ENCODE measurements at places on chromosomes 1 and 21.

- peak; percentile 53 for DNase-seq
Observed at GRCh38 chr1:179081687-179082332, at the start of gene TOR3A. Gene TOR3A (plus strand): TSS chr1:179082070. CDS start chr1:179082129, 59 bp downstream.

DNA sequence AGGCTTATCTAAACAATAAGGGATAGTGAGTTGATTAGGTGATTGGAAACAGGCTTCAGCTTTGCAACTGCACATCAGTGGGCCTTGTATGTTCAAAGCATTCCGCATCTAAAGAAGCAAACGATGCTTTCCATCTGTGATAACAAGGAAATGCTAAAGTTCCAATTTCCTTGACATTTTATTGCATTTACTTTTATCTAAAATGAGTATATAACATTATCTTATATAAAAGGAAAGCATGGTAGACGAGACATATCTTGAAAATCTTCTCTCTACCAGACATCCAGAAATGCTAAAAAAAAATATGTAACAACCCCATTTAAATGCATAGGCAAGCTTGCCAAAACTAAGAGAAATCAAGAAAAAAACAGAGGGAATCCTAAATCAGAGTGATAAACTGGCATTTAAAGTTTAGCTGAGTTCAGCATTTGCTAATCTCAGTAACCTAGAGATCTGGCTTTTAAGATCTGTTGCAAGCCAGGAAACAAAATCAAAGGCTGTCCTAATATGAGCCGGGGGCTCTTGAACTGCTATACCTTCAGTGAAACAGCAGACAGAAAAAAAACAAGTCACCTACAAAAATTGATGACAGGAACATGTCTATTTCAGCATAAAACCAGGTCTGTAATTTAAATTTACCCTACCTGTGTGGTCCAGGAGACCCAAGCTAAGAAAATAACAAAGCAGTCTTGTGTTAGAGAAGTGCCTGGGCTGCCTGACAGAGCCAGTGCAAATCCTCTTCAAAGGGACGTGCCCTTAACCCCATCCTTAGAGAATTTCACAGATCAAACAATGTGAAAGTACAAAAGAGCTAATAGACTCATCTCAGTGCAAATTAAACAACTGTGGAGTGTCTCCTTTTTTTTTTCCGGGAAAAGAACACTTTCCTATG lies 3.1 kb upstream of the RGS13 start:
- no peak for DNase-seq

DNA sequence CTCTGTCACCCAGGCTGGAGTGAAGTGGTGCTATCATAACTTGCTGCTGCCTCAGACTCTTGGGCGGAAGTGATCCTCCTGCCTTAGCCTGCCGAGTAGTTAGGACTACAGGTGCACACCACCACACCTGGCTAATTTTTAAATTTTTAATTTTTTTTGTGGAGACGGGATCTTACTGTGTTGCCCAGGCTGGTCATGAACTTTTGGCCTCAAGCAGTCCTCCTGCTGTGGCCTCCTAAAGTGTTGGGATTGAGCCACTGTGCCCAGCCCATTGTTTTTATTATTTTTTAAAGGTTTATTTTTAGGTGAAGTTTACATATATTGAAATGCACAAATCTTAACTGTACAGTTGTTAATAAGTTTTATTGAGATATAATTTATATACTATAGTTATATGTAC lies 3.2 kb downstream of the MTF2 start:
- DNase-seq = no peak

DNA sequence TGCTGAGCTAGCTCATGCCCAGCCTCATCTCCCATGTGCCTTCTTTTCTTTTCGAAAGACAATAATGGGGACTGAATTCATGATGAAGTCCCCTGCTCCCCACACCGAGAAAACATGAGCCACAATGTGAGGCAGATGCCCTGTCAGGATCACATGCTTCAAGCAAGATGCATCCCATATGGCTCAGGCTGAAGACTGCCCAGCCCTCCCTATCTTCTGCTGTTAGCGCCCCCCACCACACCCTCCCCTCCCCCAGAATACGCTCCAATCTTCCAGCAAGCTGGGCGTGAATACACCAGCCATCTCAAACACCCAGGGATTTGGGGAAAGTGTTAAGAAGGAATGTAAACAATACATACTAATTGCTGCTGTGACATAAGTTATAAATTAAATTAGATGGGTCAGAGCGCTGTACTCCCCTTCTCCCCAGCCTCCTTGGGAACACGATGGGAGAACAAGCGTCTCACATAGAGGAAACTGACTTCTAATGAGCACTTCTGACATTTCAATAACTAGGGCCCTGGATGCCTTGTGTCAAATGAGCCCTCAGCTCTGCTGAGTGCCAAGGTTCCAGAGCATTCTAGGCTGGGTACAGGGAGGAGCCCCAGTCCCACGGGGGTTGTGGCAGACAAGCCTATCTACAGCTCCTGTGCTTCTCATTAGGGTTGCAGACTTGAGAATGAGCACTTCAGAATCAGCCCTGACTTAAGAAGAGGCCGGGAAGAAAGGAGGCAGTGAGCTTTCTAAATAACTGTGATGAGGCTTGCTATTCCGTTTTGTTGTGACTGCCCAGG lies 55.6 kb downstream of the TNR start:
- no peak for DNase-seq

GRCh38 chr1:26786437-26787380 lies 1.0 kb upstream of the PIGV start:
- DNase-seq = no peak

GRCh38 chr1:161721738-161722343 lies 497 bp downstream of the FCRLB start:
- no peak for DNase-seq

GRCh38 chr1:208446271-208446691 lies 202.1 kb upstream of the PLXNA2 start:
- DNase-seq = no peak

- no peak for DNase-seq
Observed at GRCh38 chr1:150118716-150119115, 31.0 kb upstream of the PLEKHO1 start.

DNA sequence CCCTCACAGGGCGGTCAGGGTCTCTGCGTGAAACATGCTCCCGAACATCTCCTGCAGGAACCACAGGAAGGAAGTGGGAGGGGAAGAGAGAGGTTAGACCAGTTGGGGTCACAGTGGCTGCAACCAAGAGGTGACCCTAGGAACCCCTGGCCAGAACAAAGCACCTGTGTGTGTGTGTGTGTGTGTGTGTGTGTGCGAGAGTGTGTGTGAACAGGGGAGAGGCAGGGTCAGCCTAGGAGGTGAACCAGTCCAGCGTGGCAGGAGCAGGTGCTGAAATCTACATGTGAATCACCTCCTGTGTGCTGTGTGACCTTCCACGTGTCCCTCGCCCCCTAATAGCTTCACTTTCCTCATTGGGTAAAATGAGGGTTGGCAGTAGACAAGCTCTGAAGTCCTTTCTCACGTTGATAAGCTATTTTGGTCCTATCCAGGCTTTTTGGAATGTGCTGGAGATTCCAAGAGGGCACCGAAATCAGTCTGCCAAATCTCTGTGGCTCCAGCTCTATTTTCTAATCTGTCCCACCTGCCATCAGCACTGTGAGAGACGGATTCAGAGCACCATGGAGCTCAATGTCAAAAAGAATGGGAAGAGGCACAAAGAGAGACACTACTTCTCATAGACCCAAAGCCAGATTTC lies 27.8 kb downstream of the SLC26A9 start:
- no peak for DNase-seq

DNA sequence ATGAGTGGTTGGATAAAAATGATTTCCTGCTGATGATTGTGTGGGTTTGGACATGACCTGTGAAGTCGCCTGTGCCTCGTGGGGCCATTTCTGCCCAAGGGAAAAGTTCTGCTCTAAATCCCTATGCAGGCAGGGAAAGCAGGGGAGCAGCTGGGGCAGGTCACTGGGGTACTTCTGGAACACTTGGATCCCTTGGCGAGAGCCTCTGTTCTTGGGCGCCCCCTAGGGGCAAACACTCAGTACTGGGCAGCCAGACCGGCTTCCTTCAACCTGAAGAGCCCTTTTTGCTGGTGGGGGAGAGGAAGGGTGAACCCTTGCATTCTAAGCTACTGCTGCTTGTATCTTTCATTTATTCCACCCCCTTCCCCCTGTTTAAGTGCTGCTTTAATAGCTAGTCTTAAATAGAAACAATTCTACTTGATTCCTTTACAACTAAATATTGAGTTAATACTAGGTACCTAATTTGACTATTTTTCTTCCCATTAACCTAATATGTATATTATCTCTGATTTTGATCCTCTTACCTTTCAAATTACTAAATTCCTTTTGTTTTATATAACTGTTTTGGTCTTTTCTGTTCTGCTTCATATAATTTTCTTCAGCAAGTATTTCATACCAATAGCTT lies 5.1 kb upstream of the CLEC20A start:
- peak; percentile 24 for DNase-seq

- DNase-seq = no peak
Observed at GRCh38 chr1:199937661-199938060, 89.8 kb upstream of the NR5A2 start.

DNA sequence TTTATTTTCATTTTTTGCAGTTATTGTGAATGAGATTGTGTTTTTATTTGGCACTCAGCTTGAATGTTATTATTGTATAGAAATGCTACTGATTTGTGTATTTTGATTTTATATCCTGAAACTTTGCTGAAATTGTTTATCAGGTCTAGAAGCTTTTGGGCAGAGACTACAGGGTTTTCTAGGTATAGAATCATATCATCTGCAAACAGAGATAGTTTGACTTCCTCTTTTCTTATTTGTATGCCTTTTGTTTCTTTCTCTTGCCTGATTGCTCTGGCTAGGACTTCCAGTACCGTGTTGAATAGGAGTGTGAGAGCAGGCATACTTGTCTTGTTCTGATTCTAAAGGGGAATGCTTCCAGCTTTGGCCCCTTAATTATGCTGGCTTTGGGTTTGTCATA lies 27.3 kb downstream of the ZNF691 start:
- no peak for DNase-seq

- DNase-seq = no peak
Observed at GRCh38 chr1:50930193-50930592, 29.9 kb downstream of the FAF1 start.

DNA sequence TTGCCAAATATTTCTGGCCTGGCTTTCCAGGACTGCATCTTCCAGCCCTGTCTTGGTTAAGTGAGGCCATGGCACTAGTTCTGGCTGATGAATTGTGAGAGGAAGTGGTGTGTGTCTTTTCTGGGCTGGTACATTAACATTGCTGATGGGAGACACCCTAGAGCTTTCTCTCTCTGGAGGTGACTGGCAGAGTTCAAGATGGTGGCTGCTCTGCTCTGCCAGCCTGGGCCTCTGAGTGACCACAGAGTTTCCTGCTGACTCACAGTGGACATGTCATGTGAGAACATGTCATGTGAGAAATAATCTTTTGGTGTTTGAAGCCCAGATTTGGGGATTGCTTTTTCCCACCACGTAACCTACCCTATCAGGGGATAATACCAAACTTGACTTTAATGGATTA lies 218.0 kb upstream of the KIAA0040 start:
- no peak for DNase-seq

DNA sequence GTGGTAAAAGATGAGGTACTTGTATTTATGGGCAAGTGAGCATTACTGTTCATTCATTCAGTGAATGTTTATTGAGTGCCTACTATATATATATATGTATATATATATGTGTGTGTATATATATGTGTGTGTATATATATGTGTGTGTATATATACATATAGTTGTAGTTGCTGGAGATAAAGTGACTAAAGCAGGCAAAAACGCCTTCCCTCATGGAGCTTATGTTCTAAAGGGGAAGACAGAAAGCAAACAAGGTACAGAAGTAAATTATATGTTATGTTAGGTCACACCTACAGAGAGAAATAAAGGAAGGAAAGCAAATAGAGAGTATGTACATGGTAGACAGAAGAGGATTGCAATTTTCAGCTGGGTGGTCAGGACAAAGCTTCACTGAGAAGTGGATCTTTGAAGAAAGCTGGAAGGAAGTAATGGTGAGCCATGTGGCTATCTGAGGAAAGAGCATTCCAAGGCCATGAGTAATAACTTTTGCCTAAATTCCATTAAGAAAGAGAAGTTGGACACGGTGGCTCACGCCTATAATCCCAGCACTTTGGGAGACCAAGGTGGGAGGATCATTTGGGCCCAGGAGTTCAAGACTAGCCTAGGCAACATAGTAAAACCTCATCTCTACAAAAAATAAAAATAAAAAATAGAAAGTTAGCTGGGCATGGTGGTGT lies 33.5 kb upstream of the KLF17 start:
- no peak for DNase-seq

GRCh38 chr1:234235434-234235881 lies 137.8 kb upstream of the COA6 start:
- no peak for DNase-seq

- no peak for DNase-seq
Observed at GRCh38 chr1:153608742-153609584, 4.0 kb downstream of the S100A16 start.

- no peak for DNase-seq
Observed at GRCh38 chr1:78497201-78497600, 6.4 kb downstream of the PTGFR start.

- DNase-seq = no peak
Observed at GRCh38 chr21:44524414-44525371, 15.3 kb downstream of the KRTAP10-1 start.

DNA sequence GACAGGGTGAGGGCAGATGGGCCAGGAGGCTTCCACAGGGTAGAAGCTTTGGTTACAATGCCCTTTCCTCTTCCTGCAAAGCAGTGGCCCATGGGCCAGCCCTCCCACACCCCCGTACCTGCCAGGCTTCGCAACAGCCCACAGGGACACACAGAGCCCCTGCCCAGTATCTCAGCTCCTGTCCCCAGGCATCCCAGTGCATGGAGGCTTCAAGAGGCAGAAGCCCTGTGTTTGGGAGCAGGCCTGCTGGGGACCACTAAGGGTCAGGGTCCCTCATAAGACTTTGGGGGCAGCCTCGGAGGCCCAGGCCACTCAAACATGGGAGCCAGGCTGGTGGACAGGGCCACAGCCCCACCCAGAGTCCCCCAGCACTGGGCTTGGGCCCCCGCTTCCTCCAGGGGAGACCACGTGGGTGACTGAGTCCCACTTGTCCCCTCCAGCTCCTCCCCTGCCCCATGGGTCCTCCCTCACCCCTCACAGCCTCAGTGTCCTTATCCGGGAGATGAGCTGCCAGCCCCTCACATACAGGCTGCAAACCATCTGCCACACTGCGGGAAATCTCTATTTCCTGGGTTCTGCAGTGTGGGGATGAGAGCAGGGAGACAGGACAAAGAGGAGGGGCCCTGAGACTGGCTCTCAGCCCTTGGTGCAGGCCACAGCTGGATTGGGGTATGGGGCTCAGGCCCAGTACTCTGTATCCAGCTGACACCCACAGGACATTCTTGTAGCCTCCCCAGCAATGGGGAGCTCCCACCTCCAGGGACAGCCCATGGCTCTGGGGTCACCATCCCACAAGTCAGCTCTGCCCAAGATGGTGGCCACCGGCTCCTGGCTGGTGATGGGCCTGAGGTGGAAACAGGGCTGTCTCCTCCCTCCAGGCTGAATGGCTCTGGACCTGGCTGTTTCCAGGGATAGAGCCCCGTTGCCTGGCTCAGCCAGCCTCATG lies 50.7 kb downstream of the WNT9A start:
- no peak for DNase-seq

DNA sequence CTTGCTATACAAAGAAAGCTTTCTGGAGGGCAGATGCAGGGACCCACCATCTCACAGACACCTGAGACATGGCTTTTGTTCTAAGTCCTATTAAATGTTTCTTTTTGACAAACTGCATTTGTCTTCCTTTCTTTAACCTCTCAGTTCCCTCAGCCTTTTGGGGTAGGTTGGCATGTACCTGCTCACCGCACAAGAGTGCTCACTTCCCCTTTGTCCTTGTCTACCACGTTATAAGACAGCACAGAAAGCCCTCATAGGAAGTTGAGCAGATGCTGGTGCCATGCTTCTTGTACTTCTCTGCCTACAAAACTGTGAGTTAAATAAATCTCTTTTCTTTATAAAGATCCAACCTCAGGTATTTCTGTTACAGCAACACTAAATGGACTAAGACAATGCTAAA lies 31.9 kb upstream of the RGS21 start:
- no peak for DNase-seq
